MG63 (cell line): ENCODE measurements at places on chromosomes 7 and 10.

DNA sequence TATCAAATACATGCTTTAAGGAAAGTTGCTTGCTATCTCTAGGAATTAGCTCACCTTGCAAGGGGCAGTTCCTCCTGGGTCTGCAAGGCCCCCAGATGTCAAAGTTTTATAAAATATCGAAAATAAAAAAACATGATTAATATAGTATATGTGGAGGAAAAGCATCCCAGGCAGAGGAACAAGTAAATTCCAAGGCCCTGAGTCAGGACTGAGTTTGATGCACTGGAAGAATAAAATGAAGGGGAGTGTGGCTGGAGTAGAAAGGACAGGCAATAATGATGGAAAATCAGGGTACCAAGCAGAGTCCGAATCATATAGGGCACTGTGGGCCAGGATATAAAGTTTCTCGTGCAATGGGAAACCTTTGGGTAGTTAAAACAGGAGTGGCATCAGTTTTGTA is 112.4 kb upstream of the EEPD1 start:
- no peak for DNase-seq

DNA sequence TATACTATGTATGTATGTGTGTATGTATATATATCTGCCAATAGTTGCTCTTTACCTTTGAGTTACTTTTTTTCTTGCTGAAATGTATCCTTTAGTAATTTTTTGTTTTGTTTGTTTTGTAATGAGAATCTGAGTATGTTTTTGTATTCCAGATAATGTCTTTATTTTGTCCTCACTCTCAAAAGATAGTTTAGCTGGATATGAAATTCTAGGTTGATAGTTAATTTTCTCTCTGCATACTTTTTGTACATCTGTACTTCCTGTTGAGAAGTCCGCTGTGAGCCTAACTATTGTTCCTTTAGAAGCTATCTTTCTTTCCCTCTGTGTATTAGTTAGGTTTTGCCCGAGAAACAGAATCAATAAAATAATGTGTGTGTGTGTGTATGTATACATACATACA is 29.5 kb downstream of the BUB3 start:
- no peak for DNase-seq

DNA sequence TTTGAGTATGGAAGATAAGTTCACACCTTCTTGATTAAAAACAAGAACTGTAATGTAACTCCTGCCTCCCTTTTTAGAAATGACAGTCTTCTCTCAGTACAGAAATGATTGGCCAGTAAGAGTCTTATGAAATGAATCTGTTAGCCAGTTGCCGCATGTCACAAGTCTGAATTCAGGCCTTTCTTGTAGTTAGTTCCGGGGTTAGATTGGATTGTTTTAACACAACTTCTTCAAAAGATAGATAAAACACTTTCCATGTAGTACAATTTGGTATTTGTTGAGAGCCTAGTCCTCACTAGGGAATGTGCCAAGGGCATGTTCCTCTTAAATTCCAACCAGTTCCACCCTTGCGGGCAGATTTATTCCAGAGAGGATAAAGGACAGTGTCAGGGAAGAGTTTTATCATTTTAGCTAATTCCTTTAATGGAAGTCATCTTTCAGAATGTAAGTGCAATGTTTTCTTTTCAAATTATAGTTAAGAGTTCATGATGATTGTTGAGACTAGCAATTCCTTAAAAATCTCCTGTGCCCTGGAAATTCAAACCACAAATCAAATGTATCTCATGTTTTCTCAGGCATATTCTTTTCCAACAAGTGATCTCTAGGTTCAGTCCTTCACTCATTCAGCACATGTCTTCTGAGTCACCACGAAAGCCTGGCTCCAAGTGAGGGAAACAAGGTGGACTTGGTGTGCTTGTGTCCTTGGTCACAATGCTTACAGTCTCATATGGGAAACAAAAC is 4.1 kb downstream of the FHIP2A start:
- peak; percentile 66 for DNase-seq

DNA sequence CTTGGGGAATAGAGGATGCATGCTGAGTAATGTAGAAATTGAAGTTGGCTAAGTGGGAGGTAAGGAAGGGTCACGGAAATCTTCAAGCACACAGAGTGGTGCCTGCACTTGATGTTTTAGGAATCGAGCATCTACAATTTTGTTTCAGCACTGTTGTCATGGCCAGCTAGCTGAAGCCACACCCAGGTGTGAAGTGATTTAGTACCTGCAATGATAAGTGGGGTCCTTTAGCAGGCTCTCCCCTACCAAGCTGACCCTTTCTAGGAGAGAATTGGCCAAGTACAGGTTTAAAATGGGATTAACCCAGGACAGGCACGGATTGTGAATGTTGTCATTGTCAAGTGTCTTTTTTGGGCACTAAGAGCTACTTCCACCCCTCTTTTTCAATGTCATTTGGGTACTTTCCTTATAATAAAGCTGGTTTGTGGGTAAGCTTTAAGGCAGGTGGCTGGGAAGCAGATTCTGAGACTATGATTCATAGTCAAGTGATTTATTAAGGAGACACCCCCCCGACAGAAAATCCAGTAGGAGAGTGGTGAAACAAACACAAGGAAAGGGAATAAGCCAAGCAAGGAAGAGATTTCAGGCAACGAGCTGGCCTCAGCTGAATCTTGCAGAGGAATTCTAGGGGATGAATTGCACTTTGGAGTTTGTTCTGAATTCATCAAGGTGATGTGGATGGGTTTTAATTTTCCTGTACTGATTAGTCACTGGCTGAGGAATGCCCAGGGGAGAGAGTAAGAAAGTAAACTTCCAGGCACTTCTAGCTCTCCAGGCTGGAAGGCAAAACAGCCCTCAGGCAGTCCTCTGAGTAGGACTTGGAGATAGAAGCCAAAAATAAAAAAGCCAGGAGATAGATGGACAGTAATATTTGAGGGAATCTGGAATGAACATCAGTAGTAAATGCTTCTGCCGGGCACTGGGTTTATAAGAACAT is 1128.4 kb downstream of the SORCS3 start:
- no peak for DNase-seq

- no peak for DNase-seq
These were observed 3.1 kb downstream of the C10orf71 start for GRCh38 chr10:49302088-49302487.

DNA sequence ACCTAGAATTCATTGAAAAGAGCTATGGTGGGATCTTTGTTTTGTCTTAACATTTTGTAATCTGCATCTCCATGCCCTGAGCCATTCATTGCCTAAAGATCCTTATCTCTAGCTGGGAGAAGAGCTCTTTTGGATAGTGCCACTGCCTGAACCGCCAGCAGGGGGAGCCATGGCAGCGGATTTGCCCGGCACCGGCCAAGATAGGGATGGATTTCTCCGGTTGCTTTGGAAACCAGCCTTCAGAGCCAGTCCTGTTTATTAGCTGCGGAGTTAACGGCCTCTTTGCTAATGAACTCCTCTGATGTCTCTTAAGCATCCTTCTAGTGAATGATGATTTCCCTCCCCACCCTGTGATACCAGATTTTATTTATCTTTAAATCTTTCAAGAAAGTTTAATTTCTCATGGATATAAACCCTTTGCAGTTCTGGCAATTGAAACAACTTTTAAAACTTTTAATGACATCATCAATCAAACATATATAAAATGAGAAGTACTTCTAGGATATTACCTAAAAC is 58.2 kb upstream of the LYZL2 start:
- peak; percentile 74 for DNase-seq
